ENCODE measurements at places on chromosomes 7 and 10.

DNA sequence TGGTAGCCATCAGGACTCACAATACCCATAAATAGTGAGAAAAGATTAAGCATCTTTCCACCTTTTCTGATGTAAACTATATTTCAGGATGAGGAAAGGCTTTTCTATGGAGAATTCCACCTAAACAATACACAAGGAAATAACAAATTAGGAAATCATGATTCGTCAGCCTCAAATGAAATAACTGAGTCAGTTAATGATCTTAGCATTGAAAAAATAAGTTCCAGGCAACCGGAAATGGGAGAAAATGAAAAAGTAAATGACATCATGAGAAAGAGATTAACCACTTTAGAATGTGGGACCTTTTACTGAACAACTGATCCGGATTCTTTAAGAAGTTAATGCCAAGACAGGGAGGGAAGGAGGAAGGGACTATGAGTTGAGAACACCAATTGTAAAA lies 742.3 kb downstream of the TNS3 start:
- no peak for DNase-seq

GRCh38 chr7:118214051-118214832 lies 10.3 kb upstream of the ANKRD7 start:
- peak; percentile 45 for DNase-seq

DNA sequence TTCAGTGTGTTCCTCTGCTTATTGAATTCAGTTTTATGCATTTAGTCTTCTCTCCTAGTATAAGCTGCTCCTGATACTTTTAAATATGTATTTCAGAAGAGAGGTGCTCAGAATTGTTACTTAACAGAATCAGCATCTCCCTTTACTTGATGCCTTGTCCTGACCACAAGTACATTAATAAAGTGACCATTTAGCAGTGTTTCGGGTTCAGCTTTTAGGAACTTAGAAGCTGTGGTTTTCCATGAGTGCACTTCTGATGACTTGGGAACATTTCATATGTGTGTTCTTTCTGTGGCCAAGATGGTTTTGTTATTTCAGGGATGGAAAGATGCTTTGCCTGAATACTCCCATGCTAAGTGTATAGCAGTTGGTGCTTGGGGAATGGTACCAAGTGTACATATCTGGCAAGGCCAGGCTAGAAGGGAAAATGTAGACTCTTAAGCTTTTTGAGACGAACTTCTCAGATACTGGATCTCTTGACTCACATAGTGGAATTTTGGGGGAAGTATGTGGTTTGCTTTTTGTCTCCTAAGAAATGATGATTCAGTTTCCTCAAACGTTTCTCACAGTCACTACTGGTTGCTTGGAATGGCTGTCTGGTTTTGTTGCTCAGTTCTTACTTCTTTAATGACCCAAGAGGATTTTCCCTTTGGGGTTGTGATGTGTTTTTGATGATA lies 17.2 kb downstream of the SGPL1 start:
- DNase-seq: no peak

GRCh38 chr10:4101918-4102654 lies 317.1 kb upstream of the KLF6 start:
- DNase-seq: no peak

- no peak for DNase-seq
Observed at GRCh38 chr10:107166403-107166802, 1.9 kb upstream of the SORCS1 start.
